ENCODE measurements at places on chromosomes 6 and 20.

DNA sequence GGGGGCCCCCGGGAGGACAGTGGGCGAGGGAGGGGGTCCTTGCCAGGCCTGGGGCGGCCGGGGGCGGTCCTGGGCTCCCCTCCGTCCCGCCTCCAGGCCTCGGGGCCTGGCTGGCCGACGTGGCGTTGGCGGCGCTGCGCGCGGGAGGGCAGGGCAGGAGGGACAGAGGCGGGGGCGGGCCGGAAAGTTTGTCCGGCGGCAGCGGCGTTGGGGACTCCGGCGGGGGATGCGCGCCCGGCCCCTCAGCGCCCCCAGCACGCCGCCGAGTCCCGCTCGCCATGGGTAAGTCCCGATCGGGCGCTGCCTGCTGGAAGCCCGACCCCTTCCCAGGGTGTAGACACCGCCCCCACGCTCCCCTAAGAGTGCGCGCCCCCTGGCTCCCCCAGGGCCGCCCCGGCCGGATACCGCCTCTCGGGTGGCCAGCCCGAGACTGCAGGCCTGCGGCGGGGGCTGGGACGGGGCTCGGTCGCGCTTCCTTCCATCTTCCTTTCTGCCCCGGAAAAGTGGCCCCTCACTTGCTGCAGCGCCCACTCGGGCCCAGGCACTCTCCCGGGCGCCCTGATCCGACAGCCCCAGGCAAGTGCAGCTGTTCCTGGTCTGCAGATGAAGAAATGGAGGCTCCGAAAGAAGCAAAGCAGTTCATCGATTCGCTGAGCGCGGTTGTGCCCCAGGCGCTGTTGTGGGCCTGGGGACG is at the start of gene SLC2A10:
Gene SLC2A10, plus strand, starts transcription at position 191 of the 694 bp plus-strand sequence. Its CDS starts 88 bp downstream, at position 279.
- DNase-seq, result no peak

GRCh38 chr6:53917464-53917842 is 122.6 kb downstream of the LRRC1 start:
- no peak for DNase-seq

- DNase-seq, result no peak
These were observed 234.3 kb downstream of the PACRG start for GRCh38 chr6:162962093-162962492.

DNA sequence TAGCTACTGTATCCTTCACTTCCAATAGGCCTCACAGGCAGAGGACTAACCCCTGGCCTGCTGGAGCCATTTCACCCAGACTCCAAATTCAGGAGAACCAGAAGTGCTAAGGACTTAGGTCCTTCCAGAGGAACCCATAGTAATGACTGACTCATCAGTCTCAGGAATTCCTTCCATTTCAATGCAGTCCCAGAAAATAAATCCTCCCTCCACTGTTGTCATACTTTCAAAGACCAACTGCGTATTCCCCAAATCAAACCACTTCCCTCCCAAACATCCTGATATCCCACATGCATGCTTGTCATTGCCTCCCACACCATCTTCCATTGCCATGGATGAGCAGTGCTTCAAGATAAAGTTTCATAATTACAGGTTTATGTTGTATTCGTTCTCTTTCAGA is 31.8 kb upstream of the NT5E start:
- DNase-seq, result no peak

DNA sequence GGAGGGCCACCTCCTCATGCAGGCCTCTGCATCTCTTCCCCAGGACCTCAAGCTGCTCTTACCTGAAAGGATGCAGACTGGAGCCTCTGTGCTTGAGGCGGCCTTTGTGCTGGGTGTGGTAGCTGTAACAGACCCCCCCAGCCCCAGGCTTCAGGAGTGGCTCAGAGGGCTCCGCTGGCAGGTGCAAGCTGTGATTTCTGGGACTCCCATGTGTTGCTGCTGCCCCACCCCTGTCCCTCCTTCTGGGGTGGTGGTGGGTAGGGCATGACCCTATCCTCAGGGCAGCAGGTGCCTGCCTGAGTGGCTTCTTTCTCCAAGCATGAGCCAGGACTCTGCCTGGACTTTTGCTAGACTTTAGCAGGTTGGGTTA is 121.2 kb downstream of the SULF2 start:
- DNase-seq, result no peak

- no peak for DNase-seq
These were observed 11.4 kb upstream of the LTA start for GRCh38 chr6:31560697-31561058.

DNA sequence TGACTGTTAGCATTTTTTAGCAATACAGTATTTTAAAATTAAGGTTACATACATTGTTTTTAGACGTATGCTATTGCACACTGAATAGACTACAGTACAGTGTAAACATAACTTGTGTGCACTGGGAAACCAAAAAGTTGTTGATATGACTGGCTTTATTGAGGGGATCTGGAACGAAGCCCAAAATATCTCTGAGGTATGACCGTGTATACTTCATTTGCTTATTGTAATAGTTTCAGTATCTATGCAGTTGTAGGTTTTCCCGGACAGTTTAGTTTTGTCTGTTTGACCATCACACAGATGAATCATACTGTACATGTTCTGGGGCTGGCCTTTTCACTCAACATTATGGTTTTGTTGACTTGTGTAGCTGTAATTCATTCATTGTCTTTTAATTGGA is 6.9 kb upstream of the ZBTB12 start:
- no peak for DNase-seq

DNA sequence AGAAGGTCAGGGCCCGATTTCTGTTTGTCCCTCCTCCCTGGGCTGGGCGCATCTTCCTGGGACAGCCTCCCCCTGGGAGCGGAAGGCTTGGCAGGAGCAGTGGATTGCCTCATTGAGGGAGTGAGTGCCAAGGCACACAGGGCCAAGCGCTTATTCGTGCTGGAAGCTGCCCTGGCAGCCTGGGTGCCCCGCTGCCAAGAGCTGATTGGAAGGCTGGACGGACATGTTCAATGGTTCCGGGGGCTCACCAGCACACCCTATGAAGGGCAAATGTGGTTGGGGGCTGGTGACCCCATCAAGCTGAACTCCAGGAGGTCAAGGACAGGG is 10.3 kb upstream of the ZNF831 start:
- no peak for DNase-seq

- DNase-seq, result no peak
These were observed 148.3 kb downstream of the ZNF217 start for GRCh38 chr20:53445321-53445731.

DNA sequence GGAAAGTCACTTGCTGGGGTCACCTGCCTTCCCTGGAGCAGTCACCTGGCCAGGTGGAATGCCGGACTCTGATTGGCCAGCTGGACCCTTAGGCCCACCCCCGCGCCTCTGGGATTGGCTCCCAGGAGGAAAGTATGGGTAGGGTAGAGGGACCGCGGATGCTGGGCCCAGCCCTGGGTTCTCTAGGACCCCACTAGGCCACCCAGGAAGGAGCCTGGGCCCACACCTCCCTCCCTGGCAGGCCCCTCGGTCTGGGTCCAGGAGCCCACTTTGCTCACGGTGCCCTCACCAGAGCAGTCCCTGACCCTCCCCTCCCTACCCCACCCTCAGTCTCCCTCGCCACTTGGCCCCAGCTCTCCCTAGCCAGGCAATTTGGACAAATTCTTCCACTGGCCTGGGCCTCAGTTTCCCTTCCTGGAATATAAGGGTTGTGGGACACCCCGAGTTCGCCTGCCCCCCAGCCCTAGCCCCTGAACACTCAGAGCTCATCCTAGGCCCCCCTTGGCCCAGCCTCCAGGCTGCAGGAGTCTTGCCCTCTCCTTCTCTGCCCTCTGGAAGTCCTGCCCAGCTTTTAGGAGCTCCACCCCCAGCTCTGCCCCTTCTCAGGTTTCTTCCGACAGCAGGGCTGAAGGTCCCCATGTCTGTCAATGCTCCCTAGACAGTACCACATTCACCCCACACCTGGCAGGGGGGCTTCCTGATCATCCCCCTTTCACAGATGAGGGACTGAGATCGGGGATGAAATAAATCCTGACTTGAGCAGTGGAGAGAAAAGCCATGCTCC is 299.6 kb downstream of the TAF4 start:
- no peak for DNase-seq

DNA sequence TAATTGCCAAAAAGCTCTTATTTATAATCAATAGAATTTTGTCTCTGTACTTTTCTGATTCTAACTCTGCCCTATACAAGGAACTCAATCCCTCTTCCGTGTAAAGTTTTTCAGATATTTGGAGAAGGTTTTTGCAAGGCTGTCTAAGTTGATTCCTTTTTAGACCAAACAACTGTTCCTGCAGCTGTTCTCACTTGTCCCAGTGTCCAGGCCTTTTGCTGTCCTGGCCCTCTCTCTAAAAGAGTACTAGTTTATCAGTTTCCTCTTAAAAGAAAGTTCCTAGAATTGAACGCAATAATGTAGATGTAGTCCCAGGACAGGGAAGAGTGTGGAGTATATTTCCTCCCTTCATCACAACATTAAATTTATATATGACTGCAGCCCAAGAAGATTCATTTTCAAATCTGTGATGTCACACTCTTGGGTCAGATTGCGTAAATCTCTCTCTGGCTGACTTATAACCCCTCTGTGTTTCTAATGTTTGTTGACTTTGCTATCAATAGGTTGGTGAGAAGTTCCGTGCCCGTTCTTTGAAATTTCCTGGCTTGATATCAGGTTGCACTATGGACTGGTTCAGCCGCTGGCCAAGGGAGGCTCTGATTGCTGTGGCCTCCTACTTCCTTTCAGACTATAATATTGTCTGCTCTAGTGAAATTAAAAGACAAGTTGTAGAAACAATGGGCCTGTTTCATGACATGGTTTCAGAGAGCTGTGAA is 139.4 kb upstream of the GLP1R start:
- DNase-seq, result no peak

GRCh38 chr20:17698384-17698783 is 1.4 kb upstream of the BANF2 start:
- no peak for DNase-seq

DNA sequence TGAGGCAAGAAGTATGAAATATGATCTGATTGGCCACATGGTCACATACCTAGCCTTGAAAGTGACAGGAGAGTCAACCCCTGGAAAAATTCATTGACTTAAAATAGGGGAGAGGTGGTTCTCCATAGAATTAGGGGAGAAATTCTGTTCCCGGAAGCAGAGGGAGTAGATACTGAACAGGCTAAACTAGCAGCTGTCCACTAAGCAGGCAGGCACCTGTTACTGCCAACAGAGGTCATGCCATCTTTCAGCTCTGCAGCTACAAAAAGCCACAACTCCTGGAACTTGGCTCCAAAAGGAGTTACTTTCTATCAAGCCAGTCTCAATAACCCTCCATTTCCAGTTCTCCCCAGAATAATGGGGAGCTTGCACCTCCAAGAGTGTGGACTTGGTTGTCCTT is 352.5 kb downstream of the MAFB start:
- DNase-seq, result no peak

Measured in activated gamma-delta T cell treated with anti-CD3 and anti-CD28 coated beads, Interleukin-2, amount 50 U/mL, for 16 hours (primary cell).